ENCODE measurements at places on chromosomes 12 and 14. TPM values are rescaled to one million over a fixed set of nuclear protein-coding genes. Genes with fewer than 3 reads are reported as not detected.
A peak's percentile ranks its signal among the peaks of the same experiment; 100 is the strongest.

DNA sequence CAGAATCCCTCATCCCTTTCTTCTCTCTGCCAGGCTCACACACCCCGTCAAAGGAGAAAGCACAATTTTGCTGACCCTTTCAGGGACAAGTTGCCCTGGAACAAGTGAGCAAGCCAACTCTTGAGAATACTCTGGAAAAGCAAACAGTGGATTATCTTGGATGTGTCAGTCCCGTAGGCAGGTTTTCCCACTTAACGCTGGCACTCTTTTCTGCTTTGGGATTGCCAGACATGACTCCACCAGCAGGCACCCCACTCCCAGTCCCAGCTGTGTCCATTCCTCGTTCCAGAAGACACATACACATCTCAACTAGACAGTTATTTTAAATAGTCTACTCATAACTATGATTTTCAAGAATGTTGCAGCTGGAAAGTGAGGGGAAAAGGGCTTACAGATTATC, 145.5 kb upstream of the CDKN3 start:
- no peak for DNase-seq

- DNase-seq = peak; percentile 67
Observed at GRCh38 chr12:44127966-44128710, 292.3 kb downstream of the TMEM117 start.

DNA sequence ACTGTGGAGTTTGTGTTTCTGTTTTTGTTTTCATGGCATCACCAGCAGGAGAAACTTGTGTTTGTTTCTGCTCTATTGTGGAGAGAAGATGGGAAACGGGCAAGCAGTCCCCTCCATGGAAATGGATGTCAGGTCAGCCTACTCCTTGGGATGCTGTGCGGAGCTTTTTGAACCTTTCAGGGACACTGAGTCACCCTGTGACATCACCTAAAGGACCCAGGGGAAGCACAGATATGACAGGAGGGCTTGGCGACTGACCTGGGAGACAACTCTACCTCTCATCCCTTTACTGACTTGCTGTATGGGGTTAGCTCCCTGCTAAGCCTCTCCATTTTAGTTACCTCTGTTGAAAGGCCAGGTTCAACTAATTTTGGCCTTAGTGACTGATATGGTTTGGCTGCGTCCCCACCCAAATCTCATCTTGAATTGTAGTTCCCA, 706.9 kb upstream of the TMEM132C start:
- no peak for DNase-seq

PZP gene
- total RNA-seq = not detected

DNA sequence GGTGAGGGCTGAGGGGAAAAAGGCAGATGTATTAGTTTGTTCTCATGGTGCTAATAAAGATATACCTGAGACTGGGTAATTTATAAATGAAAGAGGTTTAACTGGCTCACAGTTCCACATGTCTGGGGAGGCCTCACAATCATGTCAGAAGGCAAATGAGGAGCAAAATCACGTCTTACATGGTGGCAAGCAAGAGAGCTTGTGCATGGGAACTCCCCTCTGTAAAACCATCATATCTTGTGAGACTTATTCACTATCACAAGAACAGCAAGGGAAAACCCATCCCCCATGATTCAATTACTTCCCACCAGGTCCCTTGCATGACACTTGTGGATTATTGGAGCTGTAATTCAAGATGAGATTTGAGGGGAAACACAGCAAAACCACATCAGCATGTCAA, 1220.9 kb downstream of the GALC start:
- no peak for DNase-seq

GRCh38 chr12:126545411-126545810, 1480.2 kb downstream of the AACS start:
- DNase-seq = no peak

- DNase-seq = no peak
Observed at GRCh38 chr12:93003531-93004239, 74.6 kb upstream of the EEA1 start.

DNA sequence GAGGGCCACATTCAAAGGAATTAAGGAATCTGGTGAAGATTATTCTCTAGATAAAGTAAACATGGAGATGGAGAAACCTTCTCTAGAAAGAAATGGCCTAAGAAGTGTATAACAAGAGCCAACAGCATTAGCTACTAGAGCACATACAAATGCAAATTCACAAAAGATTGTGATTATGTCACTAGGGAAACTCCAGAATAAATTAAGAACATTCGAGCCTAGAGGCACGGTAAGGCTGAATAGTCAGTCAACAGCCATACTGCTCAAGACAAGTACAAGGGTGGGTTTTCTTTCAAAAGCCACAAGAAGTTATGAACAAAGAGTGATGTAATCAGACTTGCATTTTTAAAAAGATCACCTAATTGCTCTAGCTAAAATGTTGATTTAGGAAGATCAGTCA, 25.4 kb downstream of the PPP4R3A start:
- DNase-seq = no peak

DNA sequence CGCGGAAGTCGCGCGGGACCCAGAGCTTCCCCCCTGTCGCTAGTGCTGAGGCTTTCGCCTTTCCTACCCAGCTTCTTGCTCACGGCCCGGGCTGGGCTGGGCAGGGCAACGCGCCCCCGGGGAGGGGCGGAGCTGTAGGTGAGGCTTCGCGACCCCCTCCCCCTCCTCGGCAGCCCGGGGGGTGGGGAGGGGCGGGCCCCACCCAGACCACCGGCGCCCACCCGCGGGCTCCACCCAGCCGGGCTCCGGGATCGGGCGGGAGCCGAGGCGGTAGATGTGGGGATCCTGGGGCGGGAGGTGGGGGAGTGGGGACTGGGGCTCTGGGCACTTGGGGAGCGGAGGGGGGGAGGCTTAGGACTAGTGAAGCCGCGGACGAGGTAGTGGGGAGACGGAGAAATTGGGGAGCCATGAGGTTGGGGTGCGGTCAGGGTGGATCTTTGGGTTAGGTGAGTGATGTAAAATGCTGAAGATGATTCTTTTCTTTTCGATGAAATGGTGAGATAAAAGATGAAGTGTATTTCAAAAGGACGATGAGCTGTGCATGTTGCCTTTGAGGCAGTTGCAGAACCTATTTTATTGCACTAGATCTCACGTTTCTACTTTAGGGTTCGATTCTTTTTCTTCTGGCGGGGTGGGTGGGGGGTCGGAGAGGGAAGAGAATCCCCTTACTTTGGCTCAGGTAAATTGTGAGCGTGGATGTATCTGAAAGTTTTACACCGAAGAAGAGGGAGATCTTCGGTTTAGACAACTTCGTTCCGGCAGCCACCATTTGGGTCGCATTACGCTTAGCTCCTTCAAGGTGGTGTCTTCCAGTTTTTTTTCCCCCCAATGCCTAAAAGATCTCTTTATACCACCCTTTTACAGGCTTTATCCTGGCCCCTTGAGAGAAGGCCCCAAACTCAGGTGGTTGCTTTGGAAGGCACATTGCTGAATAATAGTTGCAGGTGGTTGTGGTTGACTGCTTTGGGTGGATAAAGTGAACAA, 619 bp downstream of the ERC1 start:
- DNase-seq = peak; percentile 13

GRCh38 chr14:32217301-32217700, 14.2 kb upstream of the RNU6-8 start:
- DNase-seq = no peak

POTEM gene
- total RNA-seq = not detected

- no peak for DNase-seq
Observed at GRCh38 chr12:46265734-46266133, 3.1 kb downstream of the SLC38A1 start.

GSC gene
- total RNA-seq = 1.1 TPM

GRCh38 chr12:115166698-115167315, 482.8 kb upstream of the TBX3 start:
- DNase-seq = peak; percentile 42

BBOF1 gene
- total RNA-seq = 2.0 TPM

- DNase-seq = peak; percentile 92
Observed at GRCh38 chr14:93115821-93116675, at the start of gene ITPK1. ITPK1 (minus strand) TSS chr14:93115925; CDS start chr14:93115163, 762 bp downstream.

DNA sequence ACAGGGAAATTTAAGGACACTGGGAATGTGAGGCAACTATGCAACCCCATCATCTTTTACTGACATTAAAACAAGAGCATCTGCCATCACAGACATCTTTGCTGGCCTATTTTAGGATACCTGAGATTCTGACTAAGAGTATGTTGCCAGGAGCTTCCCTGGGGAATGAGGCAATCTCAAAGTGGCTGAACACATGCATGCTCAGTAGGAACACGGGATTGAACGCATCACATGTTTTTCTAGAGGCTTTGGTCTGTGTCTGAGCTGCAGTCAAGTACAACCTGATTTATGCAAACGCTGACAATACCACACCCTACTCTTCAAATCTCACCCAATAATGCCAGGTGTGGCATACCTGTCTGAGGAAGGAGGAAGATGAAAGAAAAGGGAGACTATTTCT, 416.5 kb downstream of the NELL2 start:
- no peak for DNase-seq

ASPG gene
- total RNA-seq = 0.87 TPM

DNA sequence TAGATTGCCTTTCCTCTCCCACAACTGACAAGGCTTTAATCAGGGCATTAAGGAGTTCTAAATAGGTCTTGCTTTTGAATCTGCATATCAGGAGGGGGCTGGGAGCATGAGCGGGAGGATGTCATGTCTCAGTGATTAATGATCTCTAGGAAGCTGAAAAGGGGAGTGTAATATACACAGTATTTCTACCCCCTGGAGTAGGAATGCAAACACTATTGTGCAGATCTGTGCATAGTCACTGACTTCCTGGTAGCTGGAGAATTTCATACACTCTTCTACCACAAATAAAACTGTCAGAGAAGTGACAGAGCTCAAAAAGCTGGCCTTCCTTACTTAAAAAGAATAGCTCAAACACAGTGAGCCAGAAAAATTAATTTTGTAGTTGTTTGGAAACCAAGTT, 65.8 kb downstream of the RIC8B start:
- DNase-seq = peak; percentile 11

DNA sequence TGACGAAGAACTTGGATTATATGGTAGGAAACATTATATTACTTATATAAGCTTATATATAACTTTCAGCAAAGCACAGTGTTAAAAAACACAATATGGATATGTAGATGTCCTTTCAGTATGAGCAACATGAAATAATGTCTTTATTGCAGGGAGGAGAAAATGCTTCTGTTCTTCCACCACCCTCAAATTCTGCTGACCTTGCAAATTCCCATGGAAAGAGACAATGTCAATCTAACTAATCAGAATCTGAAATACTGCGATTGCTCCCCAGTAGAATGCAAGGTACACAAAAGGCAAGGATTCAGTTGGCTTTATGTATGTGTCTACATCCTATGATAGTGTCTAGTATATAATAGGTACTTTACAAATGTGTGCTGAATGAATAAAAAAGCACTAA, 26.4 kb downstream of the MGAT4C start:
- no peak for DNase-seq

- DNase-seq = no peak
Observed at GRCh38 chr14:35332517-35333263, 40.5 kb downstream of the PSMA6 start.

- no peak for DNase-seq
Observed at GRCh38 chr12:90274407-90274806, 565.8 kb upstream of the ATP2B1 start.

CLEC7A gene
- total RNA-seq = not detected

GRCh38 chr12:46914336-46914735, 88.5 kb upstream of the SLC38A4 start:
- no peak for DNase-seq

- DNase-seq = no peak
Observed at GRCh38 chr12:119204671-119205285, 26.0 kb downstream of the HSPB8 start.

- DNase-seq = peak; percentile 39
Observed at GRCh38 chr12:3604748-3605586, 114.0 kb downstream of the PRMT8 start.

DNA sequence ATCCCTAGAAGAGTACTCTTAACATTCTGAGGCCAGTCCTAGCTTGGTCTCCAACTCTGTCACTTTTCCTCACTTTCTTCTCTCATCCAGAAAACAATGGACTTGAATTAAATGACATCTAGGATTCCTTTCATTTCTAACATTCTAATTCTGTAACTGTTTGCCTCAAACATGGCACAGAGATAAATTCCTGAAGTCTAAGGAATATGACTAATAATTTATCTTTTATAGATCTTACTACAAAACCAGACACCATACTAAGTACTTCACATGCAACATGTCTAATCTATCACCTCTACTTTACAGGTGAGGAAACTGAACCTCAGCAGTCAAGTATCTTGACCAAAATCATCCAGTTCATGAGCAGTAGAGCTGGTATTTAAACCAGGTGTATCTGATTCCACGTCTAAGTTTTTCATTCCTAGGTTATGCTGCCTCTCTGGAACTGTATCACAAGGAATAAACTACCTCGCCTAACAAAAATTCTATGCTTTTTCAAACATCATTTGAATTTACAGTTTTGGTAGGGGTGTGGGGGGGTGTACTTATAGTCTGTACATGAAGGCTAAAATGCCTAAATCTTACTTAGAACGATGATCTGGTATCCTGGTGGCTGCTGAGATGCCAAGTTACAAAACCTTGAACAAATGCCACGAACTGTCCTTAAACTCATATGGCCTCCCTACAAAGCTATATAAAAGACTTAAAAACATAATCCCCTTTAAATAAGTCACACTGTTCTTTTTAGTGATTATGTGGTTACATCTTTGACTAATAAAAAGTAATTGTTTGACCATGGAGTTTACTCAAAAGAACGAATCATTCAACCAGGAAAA, 41.6 kb downstream of the ATXN2 start:
- no peak for DNase-seq

AICDA gene
- not detected for total RNA-seq

GRCh38 chr12:52321418-52321817, 220 bp upstream of the KRT83 start:
- DNase-seq = no peak

P2RX2 gene
- total RNA-seq = 0.15 TPM

KERA gene
- total RNA-seq = not detected

NR4A1 gene
- total RNA-seq = 13.0 TPM

GRCh38 chr12:29733060-29733459, 50.7 kb downstream of the TMTC1 start:
- no peak for DNase-seq

DNA sequence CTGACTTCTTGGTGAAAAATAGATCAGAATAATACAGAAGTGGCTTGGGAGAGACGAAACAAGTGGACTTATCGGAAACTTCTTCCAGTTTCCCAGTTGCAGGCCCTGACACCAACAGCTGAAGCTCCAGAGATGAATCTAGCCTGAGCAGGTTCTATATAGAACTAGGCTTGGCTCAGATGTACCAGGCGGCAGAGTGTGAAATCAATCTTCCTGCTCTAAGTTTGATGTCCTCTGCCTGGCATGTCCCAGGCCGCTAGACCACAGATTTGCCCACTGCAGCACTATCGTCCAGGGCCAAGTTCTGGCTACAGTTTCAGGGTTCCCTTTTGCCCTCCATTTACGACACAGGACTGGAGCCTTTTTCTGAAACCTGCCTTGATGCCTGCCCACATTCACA, 91.3 kb upstream of the PLEKHA5 start:
- DNase-seq = no peak

ZNF385A gene
- total RNA-seq = 7.2 TPM

ANO4 gene
- total RNA-seq = not detected

GRCh38 chr12:100789146-100789545, 5.4 kb upstream of the ANO4 start:
- DNase-seq = no peak

ATN1 gene
- total RNA-seq = 28.7 TPM

Data from neural progenitor cell (in vitro differentiated cells).